Fibroblast of the aortic adventitia (primary cell): ENCODE measurements at places on chromosomes 2 and 18. TPM values are rescaled to one million over a fixed set of nuclear protein-coding genes. Genes with fewer than 3 reads are reported as not detected.

MAL gene
- total RNA-seq, result not detected in 2 replicates

POTEF gene
- total RNA-seq, result not detected in 2 replicates

FBLN7 gene
- 3.2 and 7.8 TPM in 2 replicates for total RNA-seq

TUBB8B gene
- total RNA-seq, result not detected in 2 replicates

ATP6V1C2 gene
- not detected in 2 replicates for total RNA-seq

TMEM198 gene
- total RNA-seq, result 1.1 and 2.8 TPM in 2 replicates

SH3BP4 gene
- total RNA-seq, result 32.2 and 49.7 TPM in 2 replicates

MOCOS gene
- 3.5 and 13.1 TPM in 2 replicates for total RNA-seq

PRKAG3 gene
- 0.18 and 0.41 TPM in 2 replicates for total RNA-seq

CD8A gene
- not detected in 2 replicates for total RNA-seq
